LoVo (cell line): ENCODE measurements at places on chromosomes 13 and 19.

GRCh38 chr13:23279321-23279720 lies 98.5 kb downstream of the SGCG start:
- DNase-seq, result no peak

- no peak for DNase-seq
Observed at GRCh38 chr13:64033921-64034320, 2618.3 kb upstream of the PCDH20 start.

DNA sequence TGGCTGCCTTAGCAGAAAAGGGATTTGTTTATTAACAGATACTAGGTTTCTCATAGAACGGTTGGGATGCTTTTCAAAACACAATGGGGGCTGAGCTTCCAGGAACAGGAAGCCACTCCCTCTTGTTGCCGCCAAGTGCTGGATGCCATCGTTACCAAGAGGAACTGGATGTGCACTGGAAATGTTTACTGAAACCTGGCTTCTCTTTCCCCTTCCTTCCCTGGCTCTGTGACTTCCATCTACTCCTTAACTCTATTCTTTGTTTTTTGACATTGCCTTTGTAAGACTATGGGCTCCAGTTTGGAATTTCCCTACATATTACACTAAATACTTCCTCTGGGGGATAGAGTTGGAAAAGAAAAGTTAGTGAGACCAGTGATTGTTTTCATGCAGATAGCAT lies 11.7 kb upstream of the KL start:
- DNase-seq, result no peak

GRCh38 chr13:49410006-49410405 lies 33.9 kb downstream of the CAB39L start:
- DNase-seq, result no peak

DNA sequence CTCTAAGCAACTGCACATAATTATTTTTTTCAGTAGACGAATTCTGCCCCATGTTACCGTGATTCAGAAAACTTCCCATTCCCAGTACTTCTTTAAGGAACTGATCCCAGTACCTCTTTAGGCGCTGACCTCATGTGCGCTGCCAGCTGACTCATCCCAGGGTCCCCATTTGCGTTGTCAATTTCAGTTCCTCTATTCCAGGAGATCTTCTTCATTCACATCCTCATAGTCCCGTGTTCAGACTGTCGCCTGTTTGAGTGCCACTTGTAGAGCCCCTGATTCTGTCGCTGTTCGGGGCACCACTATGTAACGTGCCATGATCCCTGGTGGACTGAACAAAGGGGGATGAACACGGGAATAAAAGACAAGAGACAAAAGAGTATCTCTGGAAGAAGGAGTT lies 16.4 kb downstream of the FPR3 start:
- DNase-seq, result no peak

GRCh38 chr19:10390652-10391286 lies 10.4 kb upstream of the TYK2 start:
- DNase-seq, result peak; percentile 64

GRCh38 chr13:98979012-98979660 lies 1.3 kb upstream of the DOCK9 start:
- no peak for DNase-seq

GRCh38 chr13:112450118-112450903 lies 74.2 kb downstream of the SPACA7 start:
- no peak for DNase-seq
